ENCODE measurements at places on chromosomes 11 and 22.

DNA sequence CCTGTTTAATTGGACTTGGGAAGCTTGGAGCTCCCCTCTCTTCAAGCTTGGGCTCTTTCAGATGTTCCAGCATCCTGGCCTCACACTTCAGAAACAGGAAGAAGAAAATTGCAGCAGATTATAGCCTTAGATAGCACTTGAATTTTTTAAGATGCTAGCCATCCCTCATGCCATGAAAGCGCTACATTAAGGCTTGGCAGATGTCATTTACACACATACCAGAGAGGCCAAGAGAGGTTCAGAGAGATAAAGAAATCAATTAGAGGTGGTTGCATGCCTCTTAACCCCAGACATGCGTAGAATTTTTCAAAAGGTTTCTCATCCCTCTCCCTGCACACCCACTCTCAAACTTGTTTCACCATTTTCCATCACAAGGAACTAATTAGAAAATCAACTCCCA, 31.9 kb upstream of the DBX1 start:
- no peak for DNase-seq

DNA sequence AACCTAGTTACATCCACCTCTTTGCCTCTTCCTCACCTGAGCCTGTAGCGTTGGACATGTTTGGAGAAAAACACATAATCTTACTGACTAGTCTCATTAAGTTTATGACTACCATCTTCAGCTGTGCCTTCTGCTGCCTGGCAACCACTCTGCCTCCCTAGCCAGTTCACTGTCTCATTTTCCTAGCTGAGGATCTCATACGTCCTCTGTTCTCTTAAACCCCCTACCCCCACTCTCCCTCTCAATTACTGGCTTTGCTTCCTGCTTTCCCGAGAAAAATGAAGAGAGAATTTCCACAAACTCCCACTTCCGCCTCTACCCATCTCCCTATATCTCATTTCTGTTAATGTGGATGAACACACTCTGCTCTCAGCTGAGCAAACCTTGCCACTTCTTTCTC, 239.3 kb upstream of the POU2AF2 start:
- DNase-seq, result no peak

GRCh38 chr22:31488988-31489617, 539 bp downstream of the EIF4ENIF1 start:
- no peak for DNase-seq

DNA sequence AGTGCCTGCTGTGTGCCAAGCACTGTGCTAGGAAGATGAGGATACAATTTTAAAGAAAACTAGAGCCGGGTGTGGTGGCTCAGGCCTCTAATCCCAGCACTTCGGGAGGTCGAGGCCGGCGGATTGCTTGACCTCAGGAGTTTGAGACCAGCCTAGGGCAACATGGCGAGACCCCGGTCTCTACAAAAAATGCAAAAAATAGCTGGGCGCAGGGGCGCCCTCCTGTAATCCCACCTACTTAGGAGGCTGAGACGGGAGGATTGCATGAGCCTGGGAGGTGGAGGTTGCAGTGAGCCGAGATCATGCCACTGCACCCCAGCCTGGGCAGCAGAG, 8.3 kb downstream of the TPBGL start:
- no peak for DNase-seq

GRCh38 chr11:221539-221938, 14.0 kb downstream of the RIC8A start:
- DNase-seq, result no peak

DNA sequence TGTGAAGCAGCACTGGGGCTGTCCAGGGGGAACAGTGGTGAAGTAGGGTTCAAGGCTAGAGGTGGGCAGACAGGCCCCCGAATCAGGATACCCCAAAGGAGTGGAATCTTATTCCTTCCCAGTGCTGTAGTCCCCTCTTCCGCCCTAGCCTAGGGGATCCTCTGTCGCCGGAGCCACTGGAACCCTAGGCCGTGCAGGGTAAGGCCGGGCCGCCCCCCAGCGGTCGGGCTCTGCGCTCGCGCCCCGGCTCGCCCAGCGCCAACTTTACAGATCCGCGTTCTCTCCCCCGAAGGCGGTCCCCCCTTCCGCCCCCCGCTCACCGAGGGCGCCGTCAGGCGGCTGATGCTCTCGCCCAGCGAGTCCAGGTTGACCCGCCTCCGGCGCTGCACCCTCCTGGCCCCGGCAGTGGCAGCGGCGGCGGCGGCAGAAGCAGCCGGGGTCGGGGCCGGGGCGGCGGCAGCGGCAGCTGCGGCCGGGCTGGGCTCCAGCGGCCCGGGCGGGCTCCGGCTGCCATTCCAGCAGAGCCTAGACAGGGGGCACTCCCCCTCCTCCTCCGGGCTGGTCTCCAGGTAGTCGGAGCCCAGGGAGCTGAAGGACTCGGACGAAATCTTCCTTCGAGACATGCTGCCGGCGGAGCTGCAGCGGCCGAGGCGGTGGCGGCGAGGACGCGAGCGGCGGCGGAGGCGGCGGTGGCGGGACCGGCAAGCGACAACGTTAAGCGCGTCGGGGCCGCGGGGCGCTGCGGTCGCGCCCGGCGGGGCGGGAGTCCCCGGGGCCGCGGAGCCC, 650 bp downstream of the GUCY1A2 start:
- DNase-seq, result peak; percentile 31

All from midbrain (tissue), 1 donor.